Upper lobe of left lung (tissue), 6 donors: ENCODE measurements at places on chromosomes 4 and X. TPM values are rescaled to one million over a fixed set of nuclear protein-coding genes. Genes with fewer than 3 reads are reported as not detected.

CXXC4 gene
- 1.1 TPM for total RNA-seq

TRIM60 gene
- not detected for total RNA-seq

PGAM4 gene
- not detected for total RNA-seq

RHOH gene
- 10.0 TPM for total RNA-seq

SPANXA1 gene
- not detected for total RNA-seq

USP38 gene
- total RNA-seq, result 30.1 TPM

CENPE gene
- total RNA-seq, result 1.0 TPM

FAM9C gene
- total RNA-seq, result not detected

RAB40A gene
- total RNA-seq, result 0.69 TPM

TMEM31 gene
- total RNA-seq, result not detected

TKTL2 gene
- not detected for total RNA-seq

VCX gene
- total RNA-seq, result not detected

FRAS1 gene
- 4.3 TPM for total RNA-seq

TEX13C gene
- not detected for total RNA-seq

ABCD1 gene
- total RNA-seq, result 16.1 TPM

AFAP1 gene
- 14.2 TPM for total RNA-seq

GAGE12F gene
- not detected for total RNA-seq

CHRDL1 gene
- 57.8 TPM for total RNA-seq

MAGEA6 gene
- not detected for total RNA-seq

RENBP gene
- total RNA-seq, result 45.8 TPM

LGI2 gene
- 0.44 TPM for total RNA-seq

GYG2 gene
- total RNA-seq, result 0.59 TPM

UCP1 gene
- not detected for total RNA-seq

HTR2C gene
- total RNA-seq, result not detected

SSX1 gene
- total RNA-seq, result not detected

ANOS1 gene
- 118 TPM for total RNA-seq

MAGEC2 gene
- total RNA-seq, result not detected

CRLF2 gene
- 0.44 TPM for total RNA-seq

MAGEB10 gene
- not detected for total RNA-seq

PCSK1N gene
- 7.5 TPM for total RNA-seq

GC gene
- not detected for total RNA-seq

ASB11 gene
- not detected for total RNA-seq

SERTM2 gene
- total RNA-seq, result not detected

SLC6A14 gene
- 22.7 TPM for total RNA-seq

KCND1 gene
- total RNA-seq, result 0.79 TPM

JADE3 gene
- total RNA-seq, result 7.4 TPM

KCNE5 gene
- total RNA-seq, result 3.4 TPM

ARR3 gene
- total RNA-seq, result not detected

MAGEA2B gene
- total RNA-seq, result not detected

RHOXF1 gene
- total RNA-seq, result not detected

ZNF157 gene
- total RNA-seq, result 1.9 TPM

DUSP9 gene
- 0.27 TPM for total RNA-seq

GAK gene
- 380 TPM for total RNA-seq
